GM13976 (cell line): ENCODE measurements at places on chromosomes 5 and 9.

- DNase-seq: no peak
Measured at GRCh38 chr9:79346350-79347020, 225.3 kb upstream of the TLE4 start.

- DNase-seq: no peak
Measured at GRCh38 chr9:133673258-133673655, 37.1 kb downstream of the DBH start.

DNA sequence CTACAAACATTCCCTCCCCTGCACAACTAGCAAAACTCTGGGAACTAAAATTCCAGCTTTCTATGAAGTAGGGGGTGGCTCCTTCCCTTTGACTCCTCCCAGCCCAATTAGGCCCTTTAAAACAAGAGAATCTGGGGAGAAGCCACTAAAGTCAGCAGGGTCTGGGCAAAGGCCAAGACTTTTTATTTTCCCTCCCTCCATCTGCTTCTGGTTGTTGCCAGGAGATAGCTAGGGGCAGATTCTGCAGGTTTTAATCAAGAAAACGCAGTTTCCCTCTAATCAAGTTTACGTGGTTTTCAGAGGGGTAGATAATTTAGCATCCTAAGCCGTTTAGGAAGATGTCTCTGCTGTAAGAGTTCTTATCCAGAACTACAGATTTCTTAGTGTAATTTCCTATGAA is 114.5 kb upstream of the CDH6 start:
- DNase-seq: no peak

DNA sequence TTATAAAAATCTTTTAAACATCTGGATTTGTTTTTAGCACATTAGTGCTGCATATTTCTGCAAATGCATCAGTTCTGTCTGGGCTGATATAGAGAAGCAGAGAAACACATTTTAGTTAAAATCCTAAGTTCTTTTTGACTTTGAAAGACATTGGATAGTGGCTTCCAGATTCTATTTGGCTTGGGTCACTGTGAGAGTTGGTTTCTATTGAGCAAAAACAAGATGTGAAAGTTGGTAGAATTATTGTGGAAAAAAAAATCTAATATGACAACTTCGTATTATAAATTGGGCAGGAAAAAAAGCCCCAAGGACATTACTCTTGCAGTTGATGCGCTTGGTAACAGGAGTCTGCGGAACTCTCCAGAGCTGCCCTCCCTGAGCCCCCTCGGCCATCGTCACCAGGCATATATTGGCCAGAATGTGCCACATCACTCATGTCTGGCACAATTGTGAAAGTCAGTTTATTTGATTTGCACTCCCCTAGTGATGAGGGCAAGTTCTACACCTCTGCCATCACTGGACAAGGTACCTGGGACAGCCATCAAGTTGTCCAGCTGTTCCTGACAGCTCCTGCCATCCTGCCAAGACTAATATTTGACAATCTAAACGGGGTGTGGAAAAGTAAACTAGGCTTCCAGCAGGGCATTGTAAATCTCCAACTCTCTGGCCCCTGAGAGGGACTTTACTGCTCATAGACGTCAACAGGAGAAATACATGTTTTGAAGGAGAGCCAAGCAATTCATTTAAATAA is 334.5 kb downstream of the TENT4A start:
- DNase-seq: no peak

- DNase-seq: no peak
Measured at GRCh38 chr9:112618385-112619009, 99.4 kb downstream of the INIP start.

DNA sequence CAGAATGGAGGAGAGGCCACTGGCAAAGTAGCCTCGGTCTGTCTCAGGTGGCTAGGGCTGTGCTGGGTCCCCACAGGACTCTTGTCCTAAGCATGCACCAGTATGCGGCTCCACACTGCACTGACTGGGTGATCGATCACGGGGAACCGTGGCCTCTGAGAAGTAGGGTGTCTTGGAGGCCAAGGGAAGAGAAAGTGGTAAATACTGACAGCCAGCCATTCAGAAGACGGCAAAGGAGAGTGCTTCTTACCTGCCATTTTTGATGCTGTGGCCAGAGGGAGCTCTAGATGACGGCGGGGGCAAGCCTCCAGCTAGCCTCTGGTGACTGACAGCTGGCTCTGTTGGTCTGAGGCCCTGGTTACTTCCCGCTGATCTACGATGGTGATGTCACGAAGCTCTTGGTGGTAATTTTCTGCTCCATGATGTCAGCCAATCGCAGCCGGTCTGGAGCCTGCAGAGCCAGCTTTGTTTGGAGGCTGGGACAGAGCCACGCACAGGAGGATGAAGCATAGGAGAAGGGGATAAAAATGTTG is 40.4 kb upstream of the GADD45G start:
- peak; percentile 86 for DNase-seq

DNA sequence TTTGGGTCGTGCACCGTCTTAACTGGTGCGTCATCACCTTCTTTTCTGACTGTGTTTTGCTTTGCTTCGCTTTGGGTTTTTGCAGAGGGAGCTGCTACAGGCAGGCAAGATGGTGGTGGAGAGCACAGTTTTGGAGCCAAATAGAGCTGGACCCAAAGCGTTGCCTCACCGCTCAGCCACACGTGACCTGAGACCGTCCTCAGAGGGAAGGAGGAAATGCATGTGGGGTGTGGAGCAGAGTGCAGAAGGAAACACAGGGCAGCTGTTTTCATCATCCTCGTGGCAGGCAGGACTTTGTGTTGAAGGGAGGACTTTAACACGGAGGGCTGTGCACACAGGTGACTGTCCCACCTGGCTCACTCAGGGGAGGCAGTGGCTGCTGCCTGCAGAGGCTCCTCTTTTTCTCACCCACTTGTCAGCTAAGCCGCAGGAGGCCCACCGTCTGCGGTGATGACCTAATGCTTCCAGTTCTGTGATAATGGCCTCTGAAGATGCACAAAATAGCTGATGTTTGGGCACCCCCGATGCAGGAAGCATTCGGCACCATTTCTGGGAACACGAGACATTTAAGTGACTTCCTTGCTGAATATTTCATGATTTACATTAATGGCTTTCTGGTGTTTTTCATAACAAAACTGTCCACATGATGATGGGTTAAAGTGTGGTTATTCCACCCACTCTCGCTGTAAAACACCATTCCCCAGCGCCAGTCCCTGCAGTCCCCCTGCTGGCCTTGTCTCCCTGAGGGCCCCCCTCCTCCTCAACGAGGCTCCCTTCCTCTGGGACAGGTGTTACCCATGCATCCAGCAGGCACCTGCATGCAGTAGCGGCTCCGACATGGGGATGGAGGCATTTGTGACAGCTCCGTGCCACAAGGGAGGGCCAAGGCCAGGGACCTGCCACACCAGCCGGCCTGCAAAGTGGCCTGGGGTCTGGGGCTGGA is 12.4 kb upstream of the UBAC1 start:
- DNase-seq: no peak

- no peak for DNase-seq
Measured at GRCh38 chr5:128490761-128491160, 47.3 kb downstream of the FBN2 start.

DNA sequence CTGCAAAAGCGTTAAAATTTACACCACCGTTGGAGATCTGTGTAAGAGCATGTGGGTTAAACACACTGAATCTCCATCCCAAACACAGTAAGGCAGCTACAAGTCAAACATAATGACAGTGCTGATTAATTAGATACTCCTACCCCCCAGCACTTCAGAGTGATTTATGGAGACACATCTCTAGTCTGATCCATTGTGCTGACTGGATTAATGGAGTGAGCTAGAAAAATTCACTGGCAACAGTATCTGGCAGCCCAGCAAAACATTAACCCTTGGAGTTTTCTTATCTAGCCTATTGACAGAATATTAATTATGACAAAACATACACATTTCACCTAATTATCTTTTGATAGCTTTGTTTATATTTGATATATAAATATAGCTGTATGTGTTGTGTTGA is 188.6 kb upstream of the ISL1 start:
- DNase-seq: no peak

DNA sequence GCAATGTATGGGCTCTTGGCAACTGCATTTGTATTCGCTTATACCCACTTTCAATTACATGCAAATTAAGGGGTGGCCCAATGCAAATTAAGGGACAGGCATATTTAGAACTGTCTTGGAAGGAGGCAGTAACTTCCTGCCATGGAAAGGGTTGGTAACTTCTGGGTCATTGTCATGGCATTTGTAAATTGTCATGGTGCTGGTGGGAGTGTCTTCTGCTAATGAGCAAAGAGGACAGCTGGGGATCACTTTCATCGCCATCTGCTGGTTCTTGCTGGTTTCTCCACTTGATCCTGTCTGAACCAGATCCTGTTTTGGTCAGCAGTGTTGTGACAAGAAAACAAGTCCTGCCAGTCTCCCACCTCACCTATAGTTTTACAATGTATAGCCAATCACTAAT is 23.3 kb upstream of the UGT3A2 start:
- no peak for DNase-seq

GRCh38 chr5:855771-856530 is 5.2 kb upstream of the ZDHHC11 start:
- DNase-seq: no peak

GRCh38 chr9:129849901-129850300 is 14.6 kb downstream of the USP20 start:
- no peak for DNase-seq

DNA sequence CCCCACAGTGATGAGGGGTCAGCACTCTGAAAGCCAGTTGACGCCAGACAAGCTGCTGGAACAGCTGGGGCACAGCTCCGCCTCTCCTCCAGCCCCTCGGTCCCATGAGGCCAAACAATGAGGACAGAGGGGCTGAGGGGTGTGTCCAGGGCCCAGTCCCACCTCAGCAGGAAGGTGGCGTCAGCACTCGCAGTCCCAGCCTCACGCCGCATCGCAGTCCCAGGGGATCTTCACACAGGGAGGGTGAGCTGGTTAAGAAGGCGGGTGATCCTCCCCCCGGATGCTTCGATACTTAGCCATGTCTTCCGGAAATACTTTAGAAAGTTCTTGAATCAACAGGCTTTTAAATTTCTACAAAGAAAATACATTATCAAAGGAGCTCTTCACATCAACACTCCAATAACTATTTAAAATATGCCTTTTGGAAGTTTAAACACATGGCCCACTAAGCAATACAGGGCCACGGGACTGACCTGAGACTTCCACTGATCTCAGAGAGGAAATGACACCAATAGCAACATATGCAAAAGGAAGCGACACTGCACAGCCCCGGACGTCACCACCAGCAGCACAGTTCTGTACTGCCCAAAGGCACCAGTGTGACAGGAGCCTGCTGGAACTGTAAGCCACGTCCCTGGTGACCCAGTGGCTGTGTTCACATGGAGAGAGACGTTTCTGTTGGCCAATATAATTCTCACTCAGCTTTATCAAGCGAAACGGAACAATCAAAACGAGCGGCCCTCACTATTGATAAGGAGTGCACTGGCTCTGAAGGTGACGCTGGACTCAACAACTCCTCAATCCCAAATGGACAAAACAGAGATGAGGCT is 5.9 kb downstream of the MED10 start:
- no peak for DNase-seq

GRCh38 chr5:4855880-4856279 is 284.2 kb upstream of the ADAMTS16 start:
- no peak for DNase-seq

DNA sequence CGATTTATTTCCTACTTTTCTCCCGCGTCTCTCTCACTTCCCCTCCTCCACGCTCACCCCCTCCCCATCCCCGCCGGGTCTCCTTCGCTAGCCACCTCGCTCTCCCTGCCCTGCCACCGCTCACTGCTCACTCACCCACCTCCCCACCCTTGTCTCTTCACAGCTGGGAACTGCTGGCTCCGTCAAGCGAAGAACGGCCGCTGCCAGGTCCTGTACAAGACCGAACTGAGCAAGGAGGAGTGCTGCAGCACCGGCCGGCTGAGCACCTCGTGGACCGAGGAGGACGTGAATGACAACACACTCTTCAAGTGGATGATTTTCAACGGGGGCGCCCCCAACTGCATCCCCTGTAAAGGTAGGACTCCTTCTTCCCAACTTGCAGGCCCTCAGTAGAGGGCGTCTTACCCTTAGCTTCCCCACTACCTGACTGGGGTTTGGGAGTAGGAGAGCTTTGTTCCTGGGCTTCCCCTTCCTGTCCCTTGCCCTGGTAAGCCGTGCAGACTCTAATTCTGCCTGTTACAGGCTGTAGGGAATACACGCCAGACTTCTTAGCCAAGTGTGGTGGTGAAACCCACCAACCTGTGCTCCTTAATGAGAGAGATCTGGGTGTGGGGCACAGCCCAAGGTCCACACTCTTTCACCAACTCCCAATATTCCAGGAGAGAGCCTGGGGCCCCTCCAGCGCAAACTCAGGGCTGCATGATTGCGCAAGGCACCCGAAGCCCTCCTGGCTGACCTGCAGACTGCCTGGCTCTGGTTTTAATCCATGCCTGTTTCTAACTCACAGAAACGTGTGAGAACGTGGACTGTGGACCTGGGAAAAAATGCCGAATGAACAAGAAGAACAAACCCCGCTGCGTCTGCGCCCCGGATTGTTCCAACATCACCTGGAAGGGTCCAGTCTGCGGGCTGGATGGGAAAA is 2.5 kb downstream of the FST start:
- peak; percentile 48 for DNase-seq

GRCh38 chr9:17130291-17130690 is 4.5 kb upstream of the CNTLN start:
- DNase-seq: no peak

DNA sequence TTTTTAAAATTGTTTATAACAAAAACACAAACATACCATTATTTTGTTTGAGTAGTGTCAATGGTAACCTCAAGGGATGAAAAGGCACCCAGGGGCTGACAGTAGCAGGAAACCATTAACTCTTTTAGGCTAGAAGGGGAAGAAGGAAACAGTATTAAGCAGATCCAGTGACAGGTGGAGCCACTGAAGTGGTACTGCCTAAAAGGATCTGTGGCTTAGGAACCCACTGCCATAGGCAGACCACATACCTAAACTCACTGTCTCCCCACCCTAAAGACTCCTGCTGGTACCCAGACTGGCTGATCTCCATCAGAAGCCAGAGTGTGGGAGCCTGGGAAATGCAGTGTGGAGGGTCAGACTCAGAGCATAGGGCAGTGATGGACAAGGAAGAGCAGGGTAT is 13.5 kb downstream of the RLN1 start:
- DNase-seq: no peak

DNA sequence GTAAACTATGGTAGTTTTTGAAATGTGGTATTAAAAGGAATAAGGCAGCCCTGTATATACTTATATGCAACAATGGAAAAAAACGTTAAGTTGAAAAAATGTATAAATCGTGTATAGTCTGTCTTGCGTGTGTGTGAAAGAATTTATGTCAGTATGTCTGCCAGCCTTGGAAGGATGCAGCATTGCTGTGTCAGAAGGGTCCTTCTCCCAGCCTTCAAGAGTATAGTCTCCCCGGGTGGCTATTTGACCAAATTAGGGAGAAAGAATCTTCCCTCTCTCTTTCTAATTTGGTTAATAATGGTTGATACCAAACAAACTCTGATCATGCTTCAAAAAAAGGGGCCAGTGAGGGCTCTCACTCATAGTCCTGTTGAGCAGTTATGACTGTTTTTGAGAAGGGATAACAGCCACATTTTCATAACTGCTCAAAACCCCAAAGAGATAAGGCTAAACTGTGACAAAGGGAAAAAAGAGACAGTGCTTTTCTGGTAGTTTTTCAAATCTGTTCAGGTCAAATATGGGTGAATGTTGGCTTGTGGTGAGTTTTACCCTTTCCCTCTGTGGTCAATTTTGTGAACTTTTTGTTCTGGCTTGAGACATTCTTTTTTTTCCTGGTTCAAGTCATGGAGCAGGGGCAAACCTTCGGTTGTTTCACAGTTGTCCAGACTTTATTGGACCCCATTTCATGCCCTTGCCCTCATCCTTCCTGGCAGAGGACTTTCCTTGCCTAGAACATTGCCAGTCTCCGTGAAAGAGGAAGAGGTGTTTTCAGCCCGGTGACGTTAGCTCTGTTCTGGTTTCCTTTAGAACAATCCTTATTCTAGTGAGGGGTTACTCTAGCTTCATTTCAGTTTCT is 21.0 kb downstream of the SNX30 start:
- DNase-seq: no peak

- DNase-seq: no peak
Measured at GRCh38 chr5:43232943-43233833, 41.2 kb downstream of the NIM1K start.
